Thoracic aorta (tissue), 2 donors: ENCODE measurements at places on chromosomes 4 and X.
A peak's percentile ranks its signal among the peaks of the same experiment; 100 is the strongest.

- DNase-seq, result no peak
Observed at GRCh38 chrX:103608306-103608963, 672 bp downstream of the TCEAL3 start.

- DNase-seq, result no peak
Observed at GRCh38 chr4:123661080-123661737, 264.6 kb downstream of the SPRY1 start.

DNA sequence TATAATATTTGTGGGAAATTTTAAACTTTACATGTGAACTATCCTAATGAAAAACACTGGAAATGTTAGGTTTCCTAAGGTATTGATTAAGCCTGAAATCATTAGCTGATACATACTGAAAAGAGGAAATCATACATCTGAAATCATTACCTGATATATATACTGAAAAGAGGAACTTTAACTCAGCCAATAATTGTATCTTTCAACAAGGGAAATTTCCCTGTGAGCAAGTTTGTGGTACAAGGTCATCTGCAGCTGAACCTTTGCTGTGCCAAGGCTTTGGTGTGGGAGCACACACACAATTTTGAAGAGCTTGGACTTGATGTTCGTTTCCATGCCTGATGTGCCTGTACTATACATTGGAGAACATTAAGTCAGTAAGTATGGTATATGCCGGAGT is 131.9 kb upstream of the USP9X start:
- DNase-seq, result no peak

- DNase-seq, result peak; percentile 36
Observed at GRCh38 chr4:4852591-4853362, 6.7 kb upstream of the MSX1 start.

GRCh38 chr4:122765692-122766352 is 33.3 kb downstream of the BBS12 start:
- DNase-seq, result peak; percentile 11

- DNase-seq, result no peak
Observed at GRCh38 chr4:120633810-120634209, 288.7 kb downstream of the PRDM5 start.

- DNase-seq, result no peak
Observed at GRCh38 chr4:81196126-81196650, 18.8 kb downstream of the PRKG2 start.

- no peak for DNase-seq
Observed at GRCh38 chr4:105878668-105879067, 16.6 kb upstream of the NPNT start.

GRCh38 chr4:128572778-128573241 is 236.7 kb upstream of the JADE1 start:
- DNase-seq, result no peak

DNA sequence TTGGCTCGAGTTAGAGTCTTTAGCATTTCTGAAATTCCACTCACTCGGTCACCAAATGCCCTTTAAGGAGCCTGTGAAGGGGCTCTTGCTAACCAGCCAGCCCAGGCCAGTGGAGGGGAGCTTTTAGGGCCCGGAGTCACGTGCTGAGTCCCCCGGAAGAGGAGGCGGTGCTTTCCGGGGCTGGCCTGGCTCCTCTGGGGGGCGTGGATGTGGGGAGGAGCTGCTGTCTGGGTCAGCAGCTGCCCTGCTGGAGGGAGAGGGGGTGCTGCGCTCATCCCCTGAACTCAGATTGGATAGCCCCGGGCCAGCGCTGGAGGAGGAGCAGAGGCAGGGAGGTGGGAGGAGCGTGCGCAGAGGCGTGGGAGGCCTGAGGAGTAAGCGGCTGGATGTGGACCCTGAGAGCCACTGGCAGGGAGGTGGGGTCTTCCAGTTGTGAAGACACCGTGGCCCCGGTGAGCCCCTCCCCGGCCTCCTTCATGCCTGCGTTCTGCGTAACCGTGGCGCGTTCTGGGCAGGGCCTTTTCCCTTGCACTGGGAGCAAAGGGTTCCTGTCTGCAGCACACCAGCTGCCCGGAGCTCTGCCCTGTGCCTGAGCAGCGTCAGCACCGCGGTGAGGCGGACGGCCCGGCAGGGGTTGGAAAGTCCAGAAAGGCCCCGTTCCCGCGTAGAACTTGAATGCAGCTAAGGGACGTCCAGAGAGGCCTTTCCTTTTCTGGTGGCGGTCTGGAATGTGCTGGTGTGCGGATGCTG is 19.7 kb downstream of the MAEA start:
- peak; percentile 80 for DNase-seq

DNA sequence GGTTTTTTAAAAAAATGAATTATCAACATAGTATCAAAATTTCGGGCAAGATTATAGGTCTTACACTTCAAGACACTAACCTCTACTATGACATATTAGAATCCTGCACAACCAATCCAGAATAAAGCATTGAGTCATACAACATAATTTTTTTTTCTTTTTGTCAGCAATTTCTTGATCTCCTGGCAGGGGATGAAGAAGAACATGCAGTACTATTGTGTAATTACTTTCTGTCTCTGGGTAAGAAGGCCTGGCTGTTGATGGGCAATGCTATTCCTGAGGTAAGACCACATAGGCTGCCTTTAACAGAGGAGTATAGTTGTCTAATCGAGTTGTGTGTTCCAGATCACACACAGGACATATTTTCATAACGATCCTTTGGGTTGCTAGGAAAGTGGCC is 67.5 kb downstream of the FBXL5 start:
- no peak for DNase-seq

DNA sequence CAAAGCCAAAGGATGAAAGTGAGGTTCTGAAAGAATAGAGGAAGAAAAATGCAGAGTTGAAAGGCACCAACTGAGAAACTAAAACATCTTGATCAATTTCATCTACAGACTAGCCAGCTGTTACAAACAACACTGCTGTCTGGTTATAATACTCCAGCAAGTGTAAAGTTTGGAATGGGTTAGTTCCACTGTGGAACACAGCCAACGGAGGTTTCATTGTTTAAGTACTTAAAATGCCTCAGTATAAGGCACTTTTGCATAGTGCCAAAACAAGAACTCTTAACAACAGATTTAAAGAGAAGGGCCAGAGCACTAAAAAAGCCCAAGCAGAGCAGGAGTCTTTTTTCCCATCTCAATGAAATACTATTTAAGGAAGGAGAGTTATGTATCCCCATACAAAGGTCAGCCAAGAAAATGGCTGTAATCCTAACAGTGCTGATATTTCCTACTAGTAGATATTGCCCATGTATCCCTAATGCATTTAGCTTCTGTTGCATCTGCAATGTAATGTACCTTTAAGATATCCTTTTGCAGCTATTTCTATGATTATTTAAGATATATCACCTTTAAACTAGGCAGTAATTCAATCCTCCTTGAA is 16.5 kb downstream of the ACSL4 start:
- no peak for DNase-seq

- no peak for DNase-seq
Observed at GRCh38 chrX:68203646-68204045, 229.6 kb downstream of the OPHN1 start.

DNA sequence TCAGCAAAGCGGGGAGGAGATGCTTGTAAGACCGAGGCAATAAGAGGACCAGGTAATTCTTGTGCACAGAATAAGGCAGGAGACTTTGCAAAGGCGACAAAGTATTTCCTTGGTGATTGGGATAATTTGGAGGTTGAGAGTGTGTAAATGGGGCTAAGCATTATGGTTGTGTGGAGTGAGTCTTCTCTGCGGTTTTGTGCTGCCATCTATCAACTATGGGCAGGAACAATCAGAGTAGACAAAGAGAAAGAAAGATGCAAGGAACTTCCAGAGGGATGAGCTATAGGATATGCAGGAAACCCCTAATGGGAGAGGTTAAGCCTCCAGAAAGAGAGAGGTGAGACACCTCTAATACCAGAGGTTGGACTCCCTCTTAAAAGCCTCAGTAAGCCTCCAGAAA is 339.8 kb downstream of the PAPSS1 start:
- no peak for DNase-seq

DNA sequence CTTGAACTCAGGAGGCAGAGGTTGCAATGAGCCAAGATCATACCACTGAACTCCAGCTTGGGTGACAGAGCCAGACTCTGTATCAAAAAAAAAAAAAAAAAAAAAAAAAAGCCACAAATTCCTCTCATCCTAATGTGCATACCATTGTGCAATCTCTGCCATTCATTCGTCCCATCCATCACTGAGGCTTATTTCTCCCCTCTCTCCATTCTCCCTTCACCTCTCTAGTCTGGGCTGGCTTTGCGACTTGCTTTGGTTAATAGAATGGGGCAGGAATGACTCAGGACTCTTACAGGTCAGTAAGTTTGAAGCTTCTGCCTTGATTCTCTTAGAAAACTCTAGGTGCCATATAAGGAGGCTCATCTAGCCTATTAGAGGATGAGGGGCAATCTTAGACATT is 60.3 kb upstream of the DDX3X start:
- DNase-seq, result no peak

DNA sequence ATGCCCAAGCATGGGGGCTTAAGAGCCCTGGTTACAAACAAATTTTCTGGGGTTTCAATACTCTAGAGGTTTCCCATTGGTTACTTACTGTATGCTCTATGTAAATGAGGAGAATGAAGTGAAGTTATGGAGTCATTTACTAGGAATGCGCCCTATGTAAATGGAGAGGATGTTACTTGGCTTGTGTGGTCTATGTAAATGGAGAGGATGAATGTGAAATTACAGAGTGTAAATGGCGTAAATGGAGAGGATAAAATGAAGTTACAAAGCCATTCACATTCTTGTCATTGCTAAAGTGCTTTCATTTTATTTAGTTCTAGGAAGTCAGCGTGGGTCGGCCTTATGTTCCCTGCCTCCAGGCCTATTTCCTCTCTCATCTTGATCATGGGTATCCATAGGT is 810.5 kb upstream of the ADGRL3 start:
- no peak for DNase-seq

DNA sequence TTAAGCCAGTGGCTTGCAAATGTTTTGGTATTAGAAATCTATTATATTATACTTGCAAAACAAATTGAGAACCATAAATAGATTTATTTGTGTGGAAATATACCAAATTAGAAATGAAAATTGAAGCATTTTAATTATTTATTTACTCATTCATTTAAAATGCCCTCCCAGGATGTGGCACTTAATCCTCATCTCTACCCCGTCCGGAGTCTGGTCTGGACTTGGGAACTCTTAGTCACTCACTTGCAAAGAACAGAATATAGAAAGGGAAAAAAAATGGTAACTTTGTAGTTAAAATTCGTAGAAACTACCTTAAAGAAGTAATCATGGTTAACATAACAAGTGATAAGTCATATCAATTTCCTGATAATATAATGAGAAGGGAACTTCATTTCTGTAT is 775.9 kb upstream of the INTU start:
- DNase-seq, result no peak

DNA sequence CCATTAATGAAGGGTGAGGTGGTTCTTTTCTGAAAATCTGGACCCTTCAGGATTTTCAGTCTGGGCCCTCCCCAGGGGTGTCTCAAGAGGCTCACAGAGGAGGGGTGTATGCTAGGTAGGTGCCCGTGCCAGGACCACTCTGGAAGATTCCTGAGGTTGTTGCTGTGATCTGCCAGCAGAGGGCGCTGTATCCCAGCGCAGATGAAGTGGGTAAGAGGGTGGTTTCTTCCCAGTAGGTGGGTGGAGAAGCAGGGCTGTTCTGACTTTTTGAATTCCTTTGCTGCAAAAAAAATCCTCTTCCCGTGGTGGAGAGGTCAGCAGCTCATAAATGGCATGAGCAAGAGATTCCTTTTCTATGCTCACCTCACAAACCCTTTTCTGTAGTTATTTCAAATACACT is 51.1 kb downstream of the SCML1 start:
- DNase-seq, result no peak

- DNase-seq, result no peak
Observed at GRCh38 chrX:151830911-151831310, 81.8 kb upstream of the MAGEA4 start.

DNA sequence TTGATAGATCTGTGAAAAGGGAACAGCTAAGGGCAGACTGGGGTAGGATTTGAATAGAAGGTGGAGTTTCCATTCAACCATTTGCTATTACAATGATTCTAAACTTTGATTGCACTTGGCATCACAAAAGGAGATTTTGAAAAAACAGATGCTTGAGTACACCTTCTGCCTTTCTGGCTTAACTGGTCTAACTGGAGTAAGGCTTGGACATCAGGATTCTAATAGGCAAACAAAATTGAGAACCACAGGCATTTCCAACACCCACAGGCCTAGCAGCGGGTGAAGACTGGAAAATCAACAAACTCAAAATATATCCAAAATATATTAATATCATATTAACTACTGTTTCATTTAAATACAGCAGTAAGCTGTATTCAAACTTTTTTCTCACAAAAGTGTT is 1.9 kb upstream of the VEGFC start:
- no peak for DNase-seq

GRCh38 chr4:129682586-129682985 is 586.6 kb downstream of the C4orf33 start:
- DNase-seq, result no peak

DNA sequence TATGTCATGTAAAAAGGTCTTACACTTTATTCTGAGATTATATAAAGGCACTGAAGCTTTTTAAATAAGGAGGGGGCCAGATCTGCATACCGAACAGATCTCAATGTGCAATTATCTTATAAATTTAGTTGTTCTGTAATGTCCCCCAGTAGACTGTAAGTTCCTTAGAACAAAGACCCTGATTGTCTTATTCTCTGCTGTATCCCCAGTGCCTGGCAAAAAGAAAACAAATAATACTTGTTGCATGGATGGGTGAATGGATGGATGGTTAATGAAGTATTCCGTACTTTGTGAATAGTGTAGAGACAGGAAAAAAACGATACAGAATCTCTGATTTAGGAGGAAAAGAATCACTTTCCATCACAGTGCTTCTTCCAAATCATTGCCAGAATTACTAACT is 141.5 kb downstream of the CHM start:
- DNase-seq, result no peak

DNA sequence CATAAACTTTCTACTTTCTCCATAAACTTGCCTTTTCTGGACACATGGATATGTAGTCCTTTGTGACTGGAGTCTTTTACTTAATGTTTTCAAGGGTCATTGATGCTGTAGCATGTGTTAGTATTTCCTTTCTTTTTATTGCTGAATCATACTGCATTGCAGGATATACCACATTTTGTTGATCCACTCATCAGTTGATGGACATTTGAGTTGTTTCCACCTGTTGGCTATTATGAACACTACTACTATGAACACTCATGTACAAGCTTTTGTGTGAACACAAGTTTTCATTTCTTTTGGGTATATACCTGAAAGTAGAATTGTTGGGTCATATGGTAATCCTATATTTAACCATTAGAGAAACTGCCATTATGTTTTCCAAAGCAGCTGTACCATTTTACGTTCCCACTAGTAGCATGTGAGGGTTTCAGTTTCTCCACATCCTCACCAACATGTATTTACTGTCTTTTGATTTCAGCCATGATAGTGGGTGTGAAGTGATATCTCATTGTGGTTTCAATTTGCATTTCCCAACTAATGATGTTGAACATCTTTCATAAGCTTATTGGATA is 26.3 kb upstream of the GPM6B start:
- no peak for DNase-seq

- no peak for DNase-seq
Observed at GRCh38 chr4:30330894-30331652, 389.1 kb upstream of the PCDH7 start.

DNA sequence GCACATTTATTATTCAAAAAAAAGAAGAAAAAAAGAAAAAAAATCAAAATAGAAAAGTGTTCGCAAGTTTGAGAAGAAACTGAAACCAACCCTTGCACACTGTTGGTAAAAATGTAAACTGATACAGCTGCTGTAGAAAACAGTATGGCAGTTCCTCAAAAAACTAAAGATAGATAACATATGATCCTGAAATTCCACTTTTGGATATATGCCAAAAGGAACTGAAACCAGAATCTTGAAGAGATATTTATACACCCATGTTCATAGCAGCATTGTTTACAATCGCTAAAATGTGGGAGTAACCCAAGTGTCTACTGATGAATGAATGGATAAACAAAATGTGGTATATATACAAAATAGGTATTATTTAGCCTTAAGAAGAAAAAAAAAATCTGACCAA is 155.4 kb downstream of the TBCK start:
- DNase-seq, result no peak
